ENCODE measurements at places on chromosomes 7 and 10.

GRCh38 chr7:17502213-17503060 is 204.0 kb downstream of the AHR start:
- DNase-seq: no peak

GRCh38 chr10:22611425-22612115 is 102.8 kb downstream of the PIP4K2A start:
- DNase-seq: no peak

DNA sequence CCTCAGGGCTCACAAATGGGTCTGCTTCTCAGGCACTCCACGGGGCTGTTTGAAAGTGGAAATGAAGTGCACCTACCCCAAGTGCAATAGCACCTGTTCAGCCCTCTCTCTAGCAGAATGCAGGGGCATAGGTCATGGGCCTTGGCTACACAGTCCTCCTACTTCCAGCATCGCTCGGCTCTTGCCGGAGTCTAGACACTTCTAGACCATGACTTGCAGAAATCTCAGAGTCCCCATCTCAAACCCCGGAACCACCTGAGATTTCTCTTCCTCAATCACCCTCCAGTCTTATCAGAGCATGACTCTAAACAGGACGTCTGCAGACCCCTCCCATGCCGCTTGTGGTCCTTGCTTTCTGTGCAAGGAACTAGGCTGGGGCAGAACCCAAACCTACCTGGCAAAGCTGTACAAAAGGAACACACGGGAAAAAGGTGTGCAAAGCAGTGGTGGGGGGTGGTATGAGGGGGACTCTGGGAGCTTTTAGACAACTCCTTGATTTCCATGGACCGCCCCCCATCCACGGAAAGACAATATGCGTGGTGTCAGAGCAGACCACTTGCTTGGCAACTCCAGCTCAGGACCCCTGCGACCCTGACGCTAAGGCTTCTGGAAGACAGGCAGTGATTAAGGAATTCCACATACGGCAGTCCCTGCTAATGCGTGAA is 13.8 kb downstream of the TMEM273 start:
- DNase-seq: no peak

GRCh38 chr7:4267341-4268039 is 414.6 kb upstream of the FOXK1 start:
- no peak for DNase-seq

DNA sequence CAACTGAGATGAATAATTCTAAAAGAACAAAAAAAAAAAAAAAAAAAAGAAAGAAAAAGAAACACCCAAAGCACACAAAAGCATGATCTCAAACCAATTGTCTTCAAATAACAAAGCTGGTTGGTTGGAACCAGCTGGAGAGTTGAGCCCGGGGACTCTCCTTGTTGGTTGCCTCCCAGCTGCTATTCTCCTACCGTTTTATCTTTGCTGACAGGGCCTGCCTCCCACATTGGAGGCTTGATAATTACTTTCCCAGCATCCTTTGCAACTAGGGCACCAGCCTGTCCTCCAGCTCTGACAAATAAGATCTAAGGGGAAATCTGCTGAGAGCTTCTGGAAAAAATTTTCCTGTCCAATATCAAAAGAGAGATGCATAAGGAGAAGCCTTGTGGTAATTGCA is 6.8 kb downstream of the PON1 start:
- DNase-seq: no peak

All from Right ventricle myocardium inferior (tissue), 1 donor.